ENCODE measurements at places on chromosomes 3 and 15.

DNA sequence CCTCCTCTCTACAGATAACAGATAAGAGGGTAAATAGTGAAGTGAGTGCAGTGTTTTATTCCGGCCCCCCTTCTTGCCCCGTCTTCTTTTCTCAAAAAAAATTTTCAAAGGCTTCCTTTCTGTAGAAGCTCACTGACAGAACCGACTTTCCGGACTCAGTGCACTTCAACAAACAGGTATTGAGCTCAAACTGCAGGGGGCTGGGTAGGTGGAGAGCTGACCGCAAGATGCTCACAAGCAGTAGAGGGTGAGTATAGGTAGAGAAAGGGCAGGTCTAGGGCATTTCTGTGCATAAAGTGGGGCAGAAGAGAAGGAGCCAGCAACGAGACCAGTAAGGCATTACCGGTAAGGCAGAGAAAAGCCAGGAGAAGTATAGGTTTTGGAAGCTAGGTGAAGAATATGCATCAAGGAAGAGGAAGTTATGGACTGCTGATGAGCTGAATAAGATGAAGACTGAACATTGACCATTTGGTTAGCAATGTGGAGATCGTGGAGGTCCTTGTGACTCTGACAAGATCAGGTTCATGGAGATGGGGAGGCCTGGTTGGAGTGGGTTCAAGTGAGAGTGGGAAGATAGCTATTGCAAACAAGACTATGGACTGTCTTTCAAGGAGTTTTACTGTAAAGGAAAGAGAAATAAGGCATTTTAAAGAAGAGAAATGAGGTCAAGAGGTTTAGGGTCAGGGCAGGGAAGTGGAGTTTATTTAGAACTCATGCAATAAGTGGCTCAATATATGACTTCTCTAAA lies 97.4 kb downstream of the ST6GAL1 start:
- no peak for DNase-seq

DNA sequence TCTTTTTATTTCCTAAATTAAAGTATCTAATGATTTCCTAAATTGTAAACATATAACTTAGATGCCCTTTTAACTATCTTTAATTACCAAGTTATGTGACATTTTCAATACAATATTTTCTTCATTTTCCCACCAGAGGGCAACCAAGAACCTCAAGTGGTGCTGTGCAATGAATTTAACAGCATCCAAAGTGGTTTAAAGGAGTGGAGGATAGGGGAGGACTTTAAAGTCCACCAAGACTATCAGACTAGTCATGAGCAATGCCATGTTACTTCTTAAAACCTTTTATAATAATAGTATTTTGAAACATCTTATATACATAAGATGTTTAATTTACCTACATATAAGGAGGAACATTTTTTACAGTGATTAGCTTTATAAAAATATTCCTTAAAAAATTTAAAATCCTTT lies 74.4 kb downstream of the DLG1 start:
- DNase-seq = no peak

GRCh38 chr3:32111560-32111959 lies 5.1 kb downstream of the GPD1L start:
- no peak for DNase-seq

DNA sequence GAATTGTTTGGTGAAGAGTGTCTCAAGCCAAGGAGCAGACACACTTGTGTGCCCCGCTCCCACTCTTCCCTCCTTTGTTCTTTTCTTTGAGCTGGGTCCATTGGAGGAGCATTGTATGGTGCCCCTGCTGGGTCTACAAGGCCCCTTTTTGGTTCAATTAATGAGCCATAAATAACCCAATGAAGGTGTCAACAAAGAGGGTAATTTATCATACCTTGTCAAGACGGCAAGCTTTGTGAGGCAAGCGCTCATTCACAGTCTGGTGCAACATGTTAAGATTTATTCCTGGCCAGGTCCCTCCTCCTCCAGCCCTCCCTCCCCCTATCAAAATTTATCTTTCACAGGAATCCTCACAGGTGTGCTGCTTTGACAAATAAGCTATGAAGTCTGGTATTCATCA lies 300.1 kb downstream of the RORA start:
- no peak for DNase-seq

DNA sequence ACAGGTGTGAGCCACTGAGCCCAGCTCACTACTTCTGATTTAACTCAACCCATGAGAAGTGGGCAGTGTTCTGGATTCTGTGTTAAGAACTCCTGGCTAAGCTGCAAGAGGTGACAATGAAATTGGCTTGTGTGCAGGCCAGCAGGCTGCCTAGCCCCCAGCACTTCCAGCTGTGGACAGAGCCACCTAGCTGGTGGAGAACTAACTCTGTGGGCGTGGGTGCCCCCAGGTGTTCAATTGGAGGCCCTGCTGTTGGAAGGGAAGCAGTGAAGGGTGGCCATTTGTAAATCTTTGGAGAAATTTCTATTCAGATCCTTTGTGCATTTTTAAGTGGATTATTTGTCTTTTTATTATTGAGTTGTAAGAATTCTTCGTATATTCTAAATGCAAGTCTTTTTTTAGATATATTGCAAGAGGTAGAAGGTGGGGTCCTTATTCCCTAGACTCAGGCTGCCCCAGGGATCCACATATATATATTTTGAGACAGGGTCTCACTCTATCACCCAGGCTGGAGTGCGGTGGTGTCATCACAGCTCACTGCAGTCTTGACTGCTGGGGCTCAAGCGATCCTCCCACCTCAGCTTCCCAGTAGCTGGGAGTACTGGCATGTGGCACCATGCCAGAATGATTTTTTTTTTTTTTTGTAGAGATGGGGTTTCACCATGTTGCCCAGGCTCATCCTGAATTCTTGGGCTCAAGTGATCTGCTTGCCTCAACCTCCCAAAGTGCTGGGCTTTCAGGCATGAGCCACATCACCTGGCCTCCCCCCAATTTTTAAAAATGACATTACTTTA lies 7.2 kb upstream of the SCAMP5 start:
- DNase-seq = no peak

- DNase-seq = no peak
Observed at GRCh38 chr3:126158016-126158911, 22.1 kb downstream of the ALDH1L1 start.

GRCh38 chr3:14862661-14863230 lies 44.0 kb downstream of the FGD5 start:
- DNase-seq = no peak

DNA sequence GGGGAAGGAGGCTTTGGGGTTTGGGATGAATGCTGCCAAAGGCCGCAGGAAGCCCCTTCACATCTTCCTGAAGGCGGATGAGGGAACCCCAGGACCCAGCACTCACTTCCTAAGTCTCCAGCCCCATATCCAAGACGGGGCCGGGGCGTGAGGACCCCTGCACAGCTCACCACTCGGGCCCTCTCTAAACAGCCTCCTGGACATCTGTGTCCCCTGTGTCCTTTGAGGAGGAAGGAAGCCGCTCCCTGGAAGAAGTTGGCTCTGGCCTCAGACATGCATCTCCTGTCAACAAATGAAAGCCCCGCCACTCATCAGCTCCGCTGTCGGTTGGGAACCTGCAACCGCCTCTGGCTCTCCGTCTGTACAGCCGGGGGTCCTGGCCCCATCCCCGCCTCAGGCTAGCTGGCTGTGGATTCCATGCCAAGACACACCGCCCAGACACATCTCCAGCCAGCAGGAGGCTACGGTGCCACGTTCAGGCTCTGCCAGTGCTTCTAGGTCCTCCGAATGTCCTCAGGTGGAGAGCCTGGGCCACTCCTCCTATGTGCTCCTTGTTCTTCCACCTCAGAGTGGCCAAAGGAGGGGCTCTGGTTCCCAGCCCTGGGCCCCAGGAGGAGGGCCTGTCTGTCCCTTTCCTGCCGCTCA lies 140.0 kb upstream of the MEF2A start:
- DNase-seq = no peak

All from right forelimb (tissue), 1 donor.